SJCRH30 (cell line): ENCODE measurements at places on chromosomes 16 and 17. TPM values are rescaled to one million over a fixed set of nuclear protein-coding genes. Genes with fewer than 3 reads are reported as not detected.

DNA sequence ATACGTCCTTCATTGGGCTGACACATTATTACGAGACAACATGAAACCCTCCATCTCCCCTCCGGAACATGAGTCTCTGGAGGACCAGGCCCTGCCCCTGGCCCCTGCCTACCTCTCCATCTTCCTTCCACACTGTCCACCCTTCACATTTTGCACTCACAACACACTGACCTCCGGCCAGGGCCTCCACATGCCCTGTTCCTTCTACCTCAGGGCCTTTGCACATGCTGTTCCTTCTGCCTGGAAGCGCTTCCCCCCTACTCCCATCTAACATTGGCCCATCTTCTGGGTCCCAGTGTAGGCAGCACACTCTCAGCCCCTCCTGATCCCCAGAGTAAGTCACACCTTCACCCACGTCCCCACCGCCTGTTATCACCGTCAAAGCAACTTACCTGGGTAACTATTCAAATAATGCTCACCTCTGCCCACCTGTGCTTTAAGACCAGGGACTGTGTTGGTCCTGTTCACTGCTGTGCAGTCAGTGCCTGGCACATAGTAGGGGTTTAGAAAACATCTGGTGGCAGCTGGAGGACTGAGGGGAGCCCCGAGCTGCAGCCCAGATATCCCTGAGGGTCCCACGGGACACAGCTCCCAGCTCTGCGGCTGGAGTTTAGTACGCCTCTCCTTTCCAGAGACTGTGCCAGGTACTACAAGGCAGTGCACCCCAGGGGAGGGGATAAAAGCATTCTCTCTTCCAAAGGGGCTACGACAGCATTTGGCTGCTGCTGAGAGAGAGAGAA lies 27.2 kb downstream of the RPH3AL start:
- no peak for DNase-seq

Gene SLC22A31
- 0.18 TPM in 1 of 2 replicates, not detected in the other for total RNA-seq

Gene MYLK3
- 0.25 and 0.26 TPM in 2 replicates for total RNA-seq

GRCh38 chr17:81898029-81898866 lies 3.8 kb upstream of the NPB start:
- no peak for DNase-seq

Gene RCVRN
- total RNA-seq = 0.06 TPM in 1 of 2 replicates, not detected in the other

- DNase-seq = no peak
Measured at GRCh38 chr16:65038100-65038499, 83.8 kb downstream of the CDH11 start.

DNA sequence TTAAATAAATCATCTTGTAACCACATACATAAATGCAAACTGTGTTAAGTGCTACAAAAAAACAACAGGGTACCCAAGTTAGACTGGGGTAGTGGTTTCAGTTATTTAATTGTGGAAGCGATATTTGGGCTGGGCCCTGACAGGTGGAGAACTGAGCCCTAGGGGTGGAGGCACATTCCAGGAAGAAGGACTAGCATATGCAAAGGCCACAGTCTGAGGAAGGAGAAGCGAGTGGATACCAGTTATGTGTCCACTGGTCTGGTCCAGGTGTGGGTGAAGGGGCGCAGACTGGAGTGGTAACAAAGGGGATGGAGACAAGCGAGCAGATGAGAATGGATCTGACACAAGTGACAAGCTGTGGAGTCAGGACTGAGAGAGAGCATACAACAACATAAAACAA lies 22.9 kb downstream of the TXNDC11 start:
- DNase-seq = no peak

DNA sequence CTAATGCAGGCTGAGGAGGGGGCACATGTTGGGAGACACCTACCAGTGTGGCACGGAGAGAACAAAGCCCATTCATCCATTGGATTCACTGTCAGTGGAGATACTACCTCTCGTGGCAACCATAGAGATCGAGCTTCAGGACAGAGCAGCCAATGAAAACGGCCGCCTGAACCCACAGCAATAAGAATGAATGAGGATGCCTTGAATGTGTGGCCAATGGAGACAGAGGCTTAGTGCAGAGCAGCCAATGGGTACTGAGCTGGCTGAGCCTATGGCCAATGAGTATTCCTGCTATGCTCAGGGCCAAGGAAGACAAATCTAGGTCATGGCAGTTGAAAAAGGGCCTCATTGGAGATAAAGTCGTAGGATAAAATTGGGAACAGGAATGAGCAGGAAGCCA lies 10.9 kb downstream of the ARHGEF15 start:
- peak; percentile 42 for DNase-seq

Gene CD300A
- not detected in 2 replicates for total RNA-seq

Gene PIPOX
- total RNA-seq = 91.7 and 96.8 TPM in 2 replicates

- DNase-seq = no peak
Measured at GRCh38 chr16:48153774-48154173, 2.0 kb downstream of the ABCC12 start.

GRCh38 chr16:58160855-58161254 lies 31.7 kb upstream of the CFAP20 start:
- DNase-seq = no peak

DNA sequence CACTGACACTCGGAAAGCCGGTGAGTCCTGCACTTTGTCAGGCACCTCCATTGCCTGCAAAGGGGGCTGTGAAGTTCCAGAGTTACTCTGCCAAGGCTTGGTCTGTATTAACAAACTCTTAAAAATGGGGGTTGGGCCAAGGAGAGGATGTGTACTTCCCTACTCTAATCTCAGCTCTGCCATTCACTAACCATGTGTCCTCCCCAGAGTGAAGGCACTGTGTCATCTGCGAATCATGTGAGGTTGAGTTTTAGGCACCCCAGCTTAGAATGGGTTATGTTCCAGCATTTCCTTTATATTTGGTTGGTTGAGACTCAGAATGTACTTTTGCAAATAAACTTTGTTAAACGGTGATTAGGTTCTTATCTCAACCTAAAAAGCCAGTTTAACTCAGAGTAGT lies 24.9 kb downstream of the ERCC4 start:
- DNase-seq = no peak

- peak; percentile 89 for DNase-seq
Measured at GRCh38 chr16:11151885-11152629, 103.9 kb downstream of the SOCS1 start.

DNA sequence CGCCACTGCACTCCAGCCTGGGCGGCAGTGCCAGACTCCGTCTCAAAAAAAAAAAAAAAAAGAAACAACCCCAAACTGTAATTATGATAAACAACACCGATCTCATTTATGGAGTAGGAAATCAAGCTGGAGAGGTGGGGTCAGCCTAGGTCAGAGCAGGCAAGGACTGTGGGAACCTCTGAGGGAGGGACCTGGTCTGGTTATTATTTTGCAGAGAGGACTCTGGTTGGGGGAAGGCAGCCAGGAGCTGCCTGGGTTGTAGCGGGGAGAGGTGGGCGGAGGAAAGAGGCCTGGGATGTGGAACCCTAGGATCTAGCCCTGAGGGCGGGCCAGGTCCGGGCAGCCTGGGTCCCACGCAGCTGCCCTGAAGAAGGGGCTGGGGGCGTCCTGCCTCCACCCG lies 10.9 kb upstream of the HS3ST6 start:
- DNase-seq = peak; percentile 56

DNA sequence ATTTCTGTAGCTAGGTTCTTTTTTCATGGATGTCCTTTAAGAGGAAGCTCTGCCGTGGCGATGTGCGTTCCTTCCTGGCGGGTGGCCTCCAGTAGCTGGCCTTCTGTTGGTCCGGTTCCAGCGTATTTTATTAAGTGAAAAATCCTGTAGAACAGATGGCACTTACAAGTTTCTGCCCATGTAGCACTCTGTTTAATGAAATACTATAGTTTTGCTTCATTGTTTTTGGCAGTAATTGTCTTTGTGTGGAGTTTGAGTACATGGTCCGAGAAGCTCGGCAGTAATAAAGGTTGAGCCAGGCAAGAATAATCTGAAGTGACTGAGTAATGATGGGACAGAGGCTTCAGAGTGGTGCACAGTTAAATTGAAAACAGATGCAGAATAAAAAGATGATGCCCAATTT lies 20.4 kb downstream of the USP10 start:
- no peak for DNase-seq

DNA sequence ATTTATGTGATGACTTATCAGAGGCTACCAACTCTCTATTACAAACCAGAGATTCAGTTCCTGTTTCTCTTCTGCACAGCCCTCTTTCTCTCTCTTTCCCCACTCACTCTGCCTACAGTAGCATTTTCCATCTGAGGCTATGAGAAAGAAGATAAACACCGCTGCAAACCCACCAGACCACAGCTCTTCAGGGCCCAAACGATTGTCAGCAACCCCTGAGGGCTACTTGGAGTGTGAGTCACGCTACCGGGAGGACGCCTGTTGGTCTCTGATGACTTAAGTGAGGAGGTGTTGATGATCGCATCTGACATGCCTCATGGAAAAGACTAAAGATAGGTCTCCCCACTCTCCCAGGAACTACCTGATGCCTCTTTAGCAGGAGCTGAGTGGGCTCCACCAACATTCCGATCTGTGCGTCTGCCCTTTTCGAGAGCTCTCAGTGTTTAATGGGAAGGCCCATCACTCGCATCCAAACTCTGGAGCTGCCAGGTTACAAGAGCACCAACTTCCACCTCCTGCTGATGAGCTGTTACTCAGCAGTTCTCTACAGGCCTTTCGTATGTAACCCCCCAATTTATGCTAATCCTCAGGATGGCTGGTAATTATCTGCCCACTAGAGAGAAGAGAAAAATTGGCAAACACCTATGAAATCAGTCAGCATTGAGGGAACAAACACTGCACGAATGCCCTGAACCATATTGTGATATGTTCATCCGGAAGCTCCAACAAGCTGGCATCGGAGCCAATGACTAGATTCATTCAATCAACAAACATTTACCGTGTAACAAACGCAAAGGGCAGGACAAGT lies 9.2 kb downstream of the GRIN2A start:
- no peak for DNase-seq

- DNase-seq = no peak
Measured at GRCh38 chr17:77730376-77730775, 228.1 kb upstream of the TNRC6C start.

GRCh38 chr17:81832608-81833159 lies 407 bp downstream of the MCRIP1 start:
- DNase-seq = peak; percentile 49

Gene HBQ1
- not detected in 2 replicates for total RNA-seq

Gene TMEM170A
- total RNA-seq = 21.6 and 22.0 TPM in 2 replicates
